ENCODE measurements at places on chromosomes 7 and 10.

GRCh38 chr7:50156706-50157105, 63.7 kb upstream of the ZPBP start:
- no peak for DNase-seq

DNA sequence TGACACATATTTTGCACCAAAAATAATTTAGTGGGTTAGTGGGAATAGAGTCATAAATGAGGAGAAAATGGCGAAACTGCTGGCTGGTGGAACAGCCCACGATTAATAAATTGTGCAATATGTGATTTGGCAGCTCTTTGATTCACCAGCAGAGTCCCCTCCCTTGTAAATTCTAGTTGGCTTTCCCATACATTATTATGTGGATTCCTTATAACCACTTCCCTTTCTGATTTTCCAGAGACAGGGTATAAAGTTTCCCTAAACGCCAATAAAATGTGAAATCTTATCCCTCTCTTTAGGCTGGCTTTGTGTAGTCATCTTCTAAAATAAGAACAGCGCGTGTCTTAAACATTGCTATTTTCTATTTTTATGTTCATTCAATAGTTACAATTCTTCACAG, 149.4 kb upstream of the FERD3L start:
- DNase-seq: peak; percentile 64

DNA sequence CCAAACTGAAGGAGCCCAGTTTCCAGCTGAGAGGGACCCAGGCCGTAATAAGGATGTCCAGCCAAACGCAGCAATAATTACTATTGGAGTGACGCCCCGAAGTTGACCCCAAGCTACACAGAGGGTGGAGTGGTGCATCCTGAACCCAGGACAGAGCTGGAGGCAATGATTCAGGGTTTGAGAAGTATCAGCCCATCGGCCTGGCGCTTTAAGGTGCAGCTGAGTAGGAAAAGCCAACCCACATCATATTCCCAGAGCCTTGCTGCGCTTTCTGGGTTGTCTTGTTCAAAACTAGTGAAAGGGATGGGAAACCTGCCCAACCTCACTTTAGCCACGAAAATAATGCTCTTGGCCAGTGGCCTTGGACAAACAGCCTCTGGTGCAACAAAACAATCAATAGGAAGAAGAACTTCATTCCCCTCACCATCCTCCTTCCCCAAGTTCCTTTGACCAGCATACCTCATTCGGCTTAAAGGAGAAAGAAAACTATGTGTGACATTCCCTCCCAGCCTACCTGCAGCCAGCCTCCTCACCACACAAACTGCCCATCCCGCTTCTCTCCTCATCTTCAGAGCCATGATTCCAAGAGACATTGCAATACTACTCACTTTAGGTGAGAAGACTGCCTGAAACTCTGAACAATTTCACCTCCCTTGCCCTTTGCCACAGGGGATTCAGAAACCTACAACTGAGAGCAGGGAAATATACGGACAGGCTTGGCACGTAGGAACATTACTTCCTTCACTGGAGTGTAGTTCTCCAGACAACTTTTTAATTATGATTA, 217.2 kb upstream of the MKLN1 start:
- DNase-seq: no peak

GRCh38 chr7:149742075-149742701, 31.2 kb downstream of the ZNF467 start:
- no peak for DNase-seq

DNA sequence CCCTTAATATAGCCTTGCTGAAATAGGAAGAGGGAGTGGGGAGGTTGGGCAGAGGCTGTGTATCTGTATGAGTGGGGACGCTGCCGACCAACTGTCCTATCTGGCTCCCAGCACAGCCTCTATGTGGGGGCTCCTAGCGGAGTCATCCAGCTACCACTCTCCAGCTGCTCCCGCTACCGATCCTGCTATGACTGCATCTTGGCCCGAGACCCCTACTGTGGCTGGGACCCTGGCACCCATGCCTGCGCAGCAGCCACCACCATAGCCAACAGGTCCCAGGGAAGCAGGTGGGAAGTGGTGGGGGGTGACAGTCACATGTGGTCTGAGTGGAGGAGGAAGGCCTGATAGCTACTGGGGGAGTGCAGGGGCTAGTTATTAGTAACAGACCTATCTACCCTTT, 6.6 kb downstream of the MRPL43 start:
- DNase-seq: no peak

DNA sequence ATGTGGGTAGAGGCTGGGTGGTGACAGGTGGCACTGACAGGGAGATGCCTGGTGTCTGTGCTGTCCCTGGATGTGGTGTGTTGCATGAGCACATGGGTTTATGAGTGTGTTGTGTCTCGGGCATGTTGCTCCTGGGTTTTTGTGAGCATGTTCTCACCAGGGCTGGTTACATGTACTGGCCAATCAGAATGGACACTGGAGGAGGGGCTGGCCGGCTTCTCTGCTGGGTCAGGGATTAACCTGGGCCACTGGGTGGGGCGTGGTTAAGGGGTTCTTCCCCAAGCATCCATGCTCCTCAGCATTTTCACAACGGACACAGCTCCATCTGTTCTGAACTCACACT, 20.8 kb upstream of the VOPP1 start:
- DNase-seq: no peak

DNA sequence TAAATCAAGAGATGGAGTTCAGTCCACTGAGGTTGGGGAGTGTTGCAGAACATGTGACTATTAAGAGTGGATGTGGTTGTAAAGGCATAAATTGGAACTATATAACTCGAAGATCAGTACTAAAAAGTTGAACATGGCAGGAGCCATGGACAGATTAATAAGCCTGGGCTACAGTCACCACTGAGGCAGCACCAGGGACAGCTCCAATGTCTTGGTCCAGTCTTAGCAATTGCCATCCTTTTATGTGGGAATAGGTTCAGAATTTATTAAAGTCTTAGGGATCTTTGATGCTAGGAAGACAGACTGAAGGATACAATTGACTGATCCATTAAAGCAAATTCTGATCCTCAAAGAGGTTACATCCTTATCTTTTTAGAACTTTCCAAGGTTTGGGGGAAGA, 156.6 kb downstream of the ADRA2A start:
- no peak for DNase-seq

DNA sequence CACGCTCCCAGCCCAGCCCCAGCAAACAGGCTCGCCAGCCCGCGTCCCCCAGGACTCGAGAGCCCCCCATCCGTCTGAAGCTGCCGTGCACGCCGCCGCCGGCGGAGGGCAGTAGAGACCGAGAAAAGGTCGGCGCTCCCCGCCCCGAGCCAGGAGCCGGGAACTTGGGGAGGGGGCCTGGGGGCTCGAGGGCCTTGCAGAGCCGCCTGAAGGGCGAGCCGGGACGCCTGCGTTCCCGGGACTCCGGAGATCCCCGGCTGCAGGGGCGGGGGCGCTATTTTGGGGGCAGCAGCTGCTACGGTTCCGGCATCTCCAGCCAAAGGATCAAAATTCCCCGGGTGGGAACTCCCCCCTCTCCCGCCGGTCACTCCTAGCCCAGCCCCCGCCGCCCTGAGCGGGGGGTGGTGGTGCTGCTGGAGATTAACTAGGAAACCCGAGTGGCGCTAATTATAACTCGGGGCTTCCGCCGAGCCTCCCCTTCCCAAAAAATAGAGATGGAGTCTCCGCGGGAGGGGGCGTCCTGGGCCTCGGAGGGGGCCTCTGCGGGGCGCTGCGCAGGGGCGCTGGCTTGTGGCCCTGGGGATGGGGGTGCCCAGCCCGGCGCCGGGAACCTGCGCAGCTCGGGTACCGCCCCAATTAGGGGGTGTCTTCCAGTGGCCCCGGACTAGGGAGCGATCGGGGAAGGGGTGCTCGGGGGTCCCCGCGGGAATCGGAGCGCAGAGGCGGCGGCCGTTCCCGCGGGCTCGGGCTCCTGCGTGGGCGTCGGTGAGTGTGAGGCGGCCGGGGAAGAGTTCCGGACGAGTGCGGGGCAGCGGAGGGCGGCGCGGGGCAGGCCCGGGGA, 608 bp downstream of the ACHE start:
- DNase-seq: no peak

- DNase-seq: no peak
Observed at GRCh38 chr7:135789956-135790355, 41.3 kb upstream of the FAM180A start.

GRCh38 chr10:23432166-23432565, 6.7 kb upstream of the OTUD1 start:
- DNase-seq: no peak

GRCh38 chr10:94172332-94172731, 178.6 kb downstream of the PLCE1 start:
- no peak for DNase-seq

- no peak for DNase-seq
Observed at GRCh38 chr7:141992156-141992555, 3.5 kb upstream of the MGAM start.

GRCh38 chr7:44236333-44236728, 35.6 kb downstream of the YKT6 start:
- no peak for DNase-seq

- DNase-seq: no peak
Observed at GRCh38 chr10:48523820-48524758, 80.8 kb downstream of the ARHGAP22 start.

GRCh38 chr7:64685741-64686140, 19.8 kb downstream of the ZNF107 start:
- no peak for DNase-seq

- no peak for DNase-seq
Observed at GRCh38 chr7:44995555-44996493, 4.2 kb upstream of the CCM2 start.

GRCh38 chr7:15620491-15621185, 58.8 kb upstream of the AGMO start:
- DNase-seq: no peak

GRCh38 chr7:140231771-140232491, 55.1 kb upstream of the KDM7A start:
- no peak for DNase-seq

GRCh38 chr7:132078891-132079735, 497.2 kb downstream of the PLXNA4 start:
- DNase-seq: no peak

DNA sequence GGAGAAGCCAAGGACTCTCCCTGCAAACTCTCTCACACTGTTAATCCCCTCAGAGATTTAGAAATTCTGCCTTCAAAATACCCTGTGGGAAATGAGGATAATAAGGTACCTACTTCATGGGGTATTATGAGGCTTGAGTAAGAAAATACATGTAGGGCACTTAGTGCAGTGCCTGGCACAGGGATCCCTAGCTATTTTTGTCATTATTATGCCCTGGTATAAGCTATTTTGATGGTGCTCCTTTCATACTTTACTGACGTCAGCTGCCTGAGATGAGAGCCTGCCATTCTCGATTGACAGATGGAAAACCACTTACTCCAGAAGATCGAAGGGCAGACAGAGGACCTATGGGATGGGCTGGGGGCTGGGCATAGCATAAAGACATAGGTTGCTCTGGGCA, 30.1 kb downstream of the MKX start:
- no peak for DNase-seq

GRCh38 chr10:119129721-119130120, 25.8 kb downstream of the DENND10 start:
- DNase-seq: no peak

DNA sequence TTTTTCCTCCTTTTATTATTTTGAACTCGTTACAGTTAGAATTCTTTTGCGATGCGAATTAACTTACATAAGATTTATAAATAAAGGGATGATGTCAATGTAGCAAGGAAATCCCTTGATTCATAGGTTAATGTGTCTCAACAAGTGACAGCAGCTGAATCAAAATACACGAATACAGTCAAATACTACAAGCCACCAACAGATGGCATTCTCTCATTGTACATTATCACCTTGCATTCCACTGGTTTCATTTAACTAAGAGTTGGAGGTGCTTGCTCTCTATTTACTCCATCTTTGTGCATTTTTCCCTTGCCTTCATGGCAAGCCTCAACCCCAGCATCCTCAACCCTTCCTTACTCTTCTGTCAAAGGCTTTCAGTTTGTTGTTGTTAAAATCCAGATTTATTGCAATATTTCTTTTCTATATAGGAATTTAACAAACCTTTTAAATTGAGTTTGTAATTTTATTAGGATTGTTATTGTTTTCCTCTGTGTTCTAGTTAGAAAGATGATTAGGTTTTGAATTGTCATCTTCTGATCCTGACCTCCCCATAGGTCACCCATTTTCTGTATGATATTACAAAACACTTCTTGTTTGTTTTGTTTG, 78.3 kb downstream of the SLC25A40 start:
- DNase-seq: peak; percentile 3

- no peak for DNase-seq
Observed at GRCh38 chr10:66575251-66575855, 350.5 kb upstream of the LRRTM3 start.

DNA sequence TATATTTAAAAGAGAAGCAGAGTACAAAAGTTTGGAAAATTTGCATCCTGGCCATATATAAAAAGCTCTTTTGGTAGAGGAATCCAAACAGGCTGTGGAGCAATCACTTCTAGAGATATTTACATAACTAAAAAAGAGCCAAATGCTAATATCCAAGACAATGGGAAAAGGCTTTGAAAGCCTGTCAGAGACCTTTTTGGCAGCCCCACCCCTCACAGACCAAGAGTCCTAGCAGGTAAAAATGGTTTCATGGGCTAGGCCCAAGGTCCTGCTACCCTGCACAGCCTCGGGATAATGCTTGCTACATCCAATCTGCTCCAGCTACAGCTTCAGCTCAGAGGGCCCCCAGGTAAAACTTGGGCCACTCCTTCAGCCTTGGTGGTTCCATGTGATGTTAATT, 430.2 kb upstream of the KCND2 start:
- no peak for DNase-seq

GRCh38 chr7:112400141-112400540, 50.1 kb upstream of the IFRD1 start:
- peak; percentile 50 for DNase-seq

DNA sequence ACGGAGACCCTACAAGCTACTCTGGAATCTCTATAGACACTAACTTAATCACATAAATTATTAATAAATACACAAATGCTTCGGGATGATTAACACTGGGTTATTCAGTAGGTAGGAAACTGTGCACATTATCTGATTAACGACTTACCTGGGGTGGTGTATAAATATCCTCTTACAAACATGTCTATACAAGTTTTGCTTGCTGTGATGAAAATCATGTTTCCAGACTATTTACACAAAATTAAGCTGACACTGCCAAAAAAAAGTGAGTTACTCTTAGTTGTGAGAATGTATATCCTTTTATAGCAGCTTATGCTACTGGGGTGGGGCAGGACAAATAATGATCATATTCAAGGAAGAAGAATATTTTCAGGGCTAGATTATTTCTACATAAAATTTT, 314.6 kb downstream of the C7orf25 start:
- no peak for DNase-seq

- DNase-seq: no peak
Observed at GRCh38 chr10:74406006-74406405, 255.0 kb downstream of the ADK start.

- DNase-seq: no peak
Observed at GRCh38 chr7:12923971-12924370, 236.5 kb downstream of the ARL4A start.

DNA sequence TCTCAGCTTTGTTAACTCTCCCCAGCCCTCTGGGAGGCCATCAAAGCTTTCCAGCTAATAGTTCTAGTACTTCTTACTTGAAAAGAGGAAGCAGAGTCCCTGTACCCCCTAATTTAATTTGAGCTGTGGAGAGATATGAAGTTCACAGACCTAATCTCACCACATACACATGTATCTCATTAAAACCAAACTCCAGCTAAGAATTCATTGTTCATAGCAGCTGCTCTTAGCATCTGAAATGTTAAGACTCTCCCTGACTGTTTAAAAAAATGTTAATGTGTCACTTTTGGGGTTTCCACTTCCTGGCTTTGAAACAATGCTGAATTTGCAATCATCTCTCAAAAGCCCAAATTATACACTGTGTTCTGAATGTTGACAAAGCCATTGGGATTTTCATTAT, 16.2 kb upstream of the MRC1 start:
- no peak for DNase-seq

All from AG04449 (cell line).